Prostate gland (tissue), 2 donors: ENCODE measurements at places on chromosomes 7 and 10. TPM values are rescaled to one million over a fixed set of nuclear protein-coding genes. Genes with fewer than 3 reads are reported as not detected.
A peak's percentile ranks its signal among the peaks of the same experiment; 100 is the strongest.

GRCh38 chr7:129865925-129866201, 86.9 kb downstream of the UBE2H start:
- H3K27me3 ChIP-seq: no peaks in the 10 kb centered on the region
- H3K27ac ChIP-seq: peak overlapping the region; percentile 43
- H3K36me3 ChIP-seq: no peaks in the 10 kb centered on the region
- no peak for DNase-seq
- H3K4me3 ChIP-seq: no peak overlapping the region

The SPDYE5 gene
- total RNA-seq: 1.5 TPM

DNA sequence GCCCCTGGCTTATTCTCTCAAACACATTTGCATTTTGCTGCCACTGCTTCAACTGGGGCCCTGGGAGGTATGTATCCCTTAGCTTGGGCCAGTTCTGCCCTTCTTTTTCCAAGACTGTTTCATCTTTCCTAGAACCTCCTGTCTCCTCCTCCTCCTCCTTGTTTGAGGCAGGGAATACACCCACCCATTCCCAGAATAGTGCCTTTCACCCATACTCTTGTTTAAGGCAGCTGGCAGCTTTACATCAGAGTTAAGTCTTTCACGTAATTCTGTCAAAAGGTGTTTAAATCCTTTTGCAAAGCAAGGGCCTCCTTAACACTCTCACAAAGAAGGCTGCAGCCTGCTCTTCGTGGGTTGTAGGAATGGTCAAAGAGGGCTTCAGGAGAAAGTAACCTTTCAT, 150.9 kb upstream of the AGK start:
- no peaks in the 10 kb centered on the region for H3K4me1 ChIP-seq
- H3K4me3 ChIP-seq: no peak overlapping the region
- DNase-seq: no peak
- H3K36me3 ChIP-seq: no peaks in the 10 kb centered on the region
- no peak overlapping the region for H3K27ac ChIP-seq
- no peaks in the 10 kb centered on the region for H3K27me3 ChIP-seq

The PARG gene
- total RNA-seq: 37.4 TPM

GRCh38 chr10:46094197-46094500, 48.1 kb upstream of the MSMB start:
- H3K4me1 ChIP-seq: no peaks in the 10 kb centered on the region
- no peak for DNase-seq
- H3K4me3 ChIP-seq: no peak overlapping the region
- H3K27me3 ChIP-seq: no peaks in the 10 kb centered on the region
- H3K27ac ChIP-seq: no peak overlapping the region
- no peaks in the 10 kb centered on the region for H3K36me3 ChIP-seq

GRCh38 chr10:75774783-75775490, 343.5 kb downstream of the LRMDA start:
- no peak overlapping the region for H3K4me3 ChIP-seq
- peaks cover 8% of the 10 kb centered on the region for H3K4me1 ChIP-seq
- no peaks in the 10 kb centered on the region for H3K36me3 ChIP-seq
- no peak overlapping the region for H3K27ac ChIP-seq
- DNase-seq: no peak
- H3K27me3 ChIP-seq: no peaks in the 10 kb centered on the region

GRCh38 chr10:62779487-62780248, 24.9 kb upstream of the ADO start:
- H3K36me3 ChIP-seq: no peaks in the 10 kb centered on the region
- H3K27me3 ChIP-seq: no peaks in the 10 kb centered on the region
- no peaks in the 10 kb centered on the region for H3K4me1 ChIP-seq
- H3K4me3 ChIP-seq: no peak overlapping the region

- no peak for DNase-seq
- no peaks in the 10 kb centered on the region for H3K36me3 ChIP-seq
- no peaks in the 10 kb centered on the region for H3K27me3 ChIP-seq
- no peak overlapping the region for H3K27ac ChIP-seq
- H3K4me3 ChIP-seq: no peak overlapping the region
- no peaks in the 10 kb centered on the region for H3K4me1 ChIP-seq
These were observed 221.1 kb upstream of the TCF7L2 start for GRCh38 chr10:112728997-112729396.

The PIP4K2A gene
- total RNA-seq: 17.4 TPM

GRCh38 chr10:110629680-110630191, 14.4 kb upstream of the RBM20 start:
- H3K27me3 ChIP-seq: no peaks in the 10 kb centered on the region
- H3K36me3 ChIP-seq: no peaks in the 10 kb centered on the region
- H3K4me3 ChIP-seq: no peak overlapping the region
- H3K4me1 ChIP-seq: peaks cover 2% of the 10 kb centered on the region
- H3K27ac ChIP-seq: no peak overlapping the region

DNA sequence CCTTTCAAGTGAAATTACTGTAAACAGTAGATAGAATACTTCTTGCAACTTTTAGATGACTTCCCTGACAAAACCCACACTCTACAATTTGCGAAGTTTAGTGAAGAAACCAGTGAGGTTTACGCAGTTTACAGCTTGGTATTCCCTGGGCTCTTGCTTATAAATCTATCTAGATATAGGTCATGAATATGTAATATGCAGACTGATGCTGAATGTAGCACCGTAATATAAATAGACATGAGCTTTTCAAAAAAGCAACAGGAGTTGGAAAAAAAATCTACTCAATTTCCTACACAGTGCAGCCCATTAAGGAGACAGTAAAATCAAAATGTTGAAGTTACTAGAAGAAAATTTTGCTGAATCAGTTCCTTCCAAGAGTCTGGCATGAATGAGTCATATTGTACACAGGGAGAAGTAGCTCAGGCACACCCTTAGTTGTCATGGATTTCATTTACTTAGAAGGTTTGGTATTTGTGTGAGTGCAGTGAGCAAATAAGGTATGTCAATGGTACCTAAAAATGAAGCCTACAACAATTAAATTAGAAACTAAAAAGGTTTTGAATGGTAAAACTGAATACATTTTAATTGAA, 67.7 kb upstream of the NEUROD6 start:
- no peaks in the 10 kb centered on the region for H3K36me3 ChIP-seq
- no peak overlapping the region for H3K27ac ChIP-seq
- no peaks in the 10 kb centered on the region for H3K4me1 ChIP-seq
- DNase-seq: peak; percentile 29

The GNAT3 gene
- total RNA-seq: not detected

GRCh38 chr7:100674411-100675104, 1.0 kb downstream of the GNB2 start:
- H3K4me3 ChIP-seq: peak overlapping the region; percentile 98
- no peaks in the 10 kb centered on the region for H3K27me3 ChIP-seq
- peaks cover 5% of the 10 kb centered on the region for H3K36me3 ChIP-seq
- peak overlapping the region; percentile 99 for H3K27ac ChIP-seq
- DNase-seq: no peak
- H3K4me1 ChIP-seq: peaks cover 14% of the 10 kb centered on the region

The JMJD1C gene
- total RNA-seq: 66.9 TPM

The KMT2C gene
- 70.8 TPM for total RNA-seq

DNA sequence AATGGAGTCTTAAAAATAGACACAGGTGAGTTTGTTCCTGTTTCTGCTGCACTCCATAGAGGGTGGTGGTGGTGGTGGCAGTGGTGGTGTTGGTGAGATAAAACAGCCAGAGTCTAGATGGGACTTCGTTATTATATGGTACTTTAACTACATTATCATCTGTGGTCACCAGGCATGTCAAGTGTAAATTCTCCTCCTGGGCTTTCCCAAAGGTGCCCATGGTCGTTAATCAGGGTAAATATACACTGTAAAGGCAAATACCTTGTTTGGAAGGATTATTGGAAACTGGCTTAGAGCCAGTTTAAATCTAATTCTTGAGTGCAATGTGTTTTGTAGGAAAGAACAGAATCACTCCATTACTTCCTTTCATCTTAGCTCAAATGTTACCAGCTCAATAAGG, 21.5 kb upstream of the COMMD3 start:
- no peak overlapping the region for H3K27ac ChIP-seq
- no peaks in the 10 kb centered on the region for H3K27me3 ChIP-seq
- H3K4me3 ChIP-seq: no peak overlapping the region
- no peak for DNase-seq
- no peaks in the 10 kb centered on the region for H3K36me3 ChIP-seq

GRCh38 chr10:99345350-99345749, 16.2 kb downstream of the CNNM1 start:
- no peak overlapping the region for H3K27ac ChIP-seq
- no peak overlapping the region for H3K4me3 ChIP-seq
- H3K27me3 ChIP-seq: no peaks in the 10 kb centered on the region
- H3K36me3 ChIP-seq: no peaks in the 10 kb centered on the region

DNA sequence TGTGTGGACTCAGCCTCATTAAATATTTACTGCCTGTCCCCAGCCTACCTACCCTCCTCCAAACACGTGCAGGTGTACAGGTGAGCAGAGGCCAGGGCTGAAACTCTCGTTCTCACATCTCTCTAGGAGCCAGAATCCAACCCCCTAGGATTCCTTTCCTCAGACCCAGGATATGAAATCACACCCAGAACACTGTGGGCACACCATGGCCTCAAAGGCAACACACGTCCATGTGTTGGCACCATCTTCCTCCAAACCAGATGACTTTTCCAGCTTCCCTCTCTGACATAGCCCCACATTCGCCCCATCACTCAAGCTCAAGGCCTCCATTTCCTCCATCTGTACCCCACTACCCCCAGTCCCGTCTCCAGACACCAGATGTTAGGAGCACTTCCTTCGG, 51.8 kb upstream of the DUSP5 start:
- no peaks in the 10 kb centered on the region for H3K4me1 ChIP-seq
- H3K4me3 ChIP-seq: no peak overlapping the region
- DNase-seq: no peak
- no peaks in the 10 kb centered on the region for H3K36me3 ChIP-seq
- H3K27ac ChIP-seq: no peak overlapping the region

DNA sequence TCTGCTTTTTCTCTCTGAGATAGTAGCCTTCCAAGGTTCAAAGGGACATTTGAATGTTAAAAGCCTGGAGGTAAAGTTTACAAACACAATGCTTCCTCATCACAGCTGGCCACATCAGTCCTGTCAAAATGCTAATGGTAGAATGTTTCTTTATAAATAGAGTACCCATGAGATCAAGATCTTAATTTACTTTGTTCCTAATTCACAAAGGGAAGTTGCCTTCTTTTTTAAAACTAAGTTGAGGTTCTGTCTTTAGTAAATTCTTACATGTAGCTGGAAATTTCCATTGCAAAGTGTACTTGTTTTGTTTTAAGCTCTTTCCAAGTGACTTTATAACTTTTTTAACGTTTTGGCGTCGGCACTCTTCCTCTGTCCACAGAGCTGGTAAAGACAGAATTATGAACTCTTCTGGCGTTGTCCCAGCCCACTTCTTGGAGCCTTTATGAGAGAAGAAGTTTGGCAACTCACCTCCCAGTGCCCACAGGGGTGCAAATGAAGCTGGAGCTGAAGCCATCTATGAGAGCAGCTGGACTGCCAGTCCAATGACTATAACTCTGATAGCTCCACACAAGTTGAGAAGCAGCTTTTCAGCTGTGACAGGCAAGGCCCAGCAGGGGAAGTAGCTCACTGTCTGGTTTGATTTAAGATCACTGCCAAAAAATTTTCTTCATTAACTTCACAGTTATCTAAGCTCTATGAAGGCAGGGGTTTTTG, 23.3 kb downstream of the FZD1 start:
- H3K4me3 ChIP-seq: no peak overlapping the region
- no peaks in the 10 kb centered on the region for H3K36me3 ChIP-seq
- no peaks in the 10 kb centered on the region for H3K27me3 ChIP-seq
- peak; percentile 24 for DNase-seq
- peak overlapping the region; percentile 8 for H3K27ac ChIP-seq

DNA sequence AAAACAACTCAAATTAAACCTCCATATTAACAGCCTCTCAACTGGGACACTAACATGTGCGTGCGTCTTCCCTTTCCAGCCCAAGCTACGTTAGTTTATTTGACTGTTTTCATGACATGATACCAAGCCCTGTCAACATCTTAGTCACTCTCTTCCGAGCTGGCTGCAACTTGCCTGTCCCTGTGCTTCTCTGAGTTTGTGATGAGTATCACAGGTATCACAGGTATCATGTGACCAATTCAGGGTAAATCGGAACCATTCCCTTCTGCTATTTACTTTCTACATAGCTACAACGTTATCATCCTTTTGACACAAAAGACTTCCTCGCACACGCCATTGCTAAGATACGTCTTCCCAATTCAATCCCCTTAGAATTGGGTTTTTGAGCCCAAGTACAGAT, 70.2 kb downstream of the CAV1 start:
- DNase-seq: no peak
- H3K36me3 ChIP-seq: no peaks in the 10 kb centered on the region

GRCh38 chr7:130189343-130189742, 15.9 kb downstream of the TMEM209 start:
- H3K4me1 ChIP-seq: no peaks in the 10 kb centered on the region
- H3K27me3 ChIP-seq: no peaks in the 10 kb centered on the region
- no peaks in the 10 kb centered on the region for H3K36me3 ChIP-seq
- DNase-seq: no peak
- H3K27ac ChIP-seq: no peak overlapping the region
- H3K4me3 ChIP-seq: no peak overlapping the region

- no peak for DNase-seq
- H3K36me3 ChIP-seq: no peaks in the 10 kb centered on the region
- H3K4me1 ChIP-seq: no peaks in the 10 kb centered on the region
- no peak overlapping the region for H3K27ac ChIP-seq
- H3K27me3 ChIP-seq: no peaks in the 10 kb centered on the region
- no peak overlapping the region for H3K4me3 ChIP-seq
These were observed 140.6 kb downstream of the ARHGAP22 start for GRCh38 chr10:48464121-48464870.
